ENCODE measurements at places on chromosomes 2 and 18.

DNA sequence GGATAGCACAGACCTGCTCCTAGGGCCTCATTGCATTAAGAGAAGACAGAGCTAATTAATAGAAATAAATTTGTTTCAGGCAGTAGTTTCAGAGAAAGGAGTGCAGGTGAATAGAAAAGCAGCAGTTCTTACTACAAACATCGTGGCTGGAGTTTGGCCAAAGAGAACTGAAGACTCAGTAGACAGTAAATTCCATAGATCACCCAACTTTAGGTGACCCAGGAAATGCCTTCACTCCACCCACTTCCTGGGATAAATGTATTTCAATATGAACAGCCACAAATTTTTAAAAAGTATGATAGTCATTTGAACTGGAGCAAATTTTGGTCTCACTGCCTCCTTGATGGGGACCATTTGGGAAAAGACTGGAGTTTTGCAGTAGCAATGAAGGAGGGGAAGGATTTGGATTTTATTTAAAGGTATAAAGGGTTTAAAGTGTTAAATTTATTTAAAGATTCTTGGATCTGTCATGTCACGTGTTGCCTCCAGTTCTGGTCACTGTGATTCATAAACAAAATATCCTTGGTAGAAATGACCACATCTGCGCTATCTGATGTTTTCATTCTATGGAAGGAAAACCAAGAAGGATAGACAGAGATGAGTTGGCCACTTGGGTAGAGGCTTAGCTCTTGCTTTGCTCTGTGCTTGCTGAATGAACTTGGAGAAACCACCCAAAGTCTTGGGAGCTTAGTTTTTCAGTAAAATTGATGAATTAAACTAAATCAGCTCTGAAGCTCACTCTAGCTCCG, 390.2 kb downstream of the THSD7B start:
- no peak for DNase-seq

GRCh38 chr2:81077396-81077795, 772.8 kb upstream of the LRRTM1 start:
- DNase-seq = no peak

DNA sequence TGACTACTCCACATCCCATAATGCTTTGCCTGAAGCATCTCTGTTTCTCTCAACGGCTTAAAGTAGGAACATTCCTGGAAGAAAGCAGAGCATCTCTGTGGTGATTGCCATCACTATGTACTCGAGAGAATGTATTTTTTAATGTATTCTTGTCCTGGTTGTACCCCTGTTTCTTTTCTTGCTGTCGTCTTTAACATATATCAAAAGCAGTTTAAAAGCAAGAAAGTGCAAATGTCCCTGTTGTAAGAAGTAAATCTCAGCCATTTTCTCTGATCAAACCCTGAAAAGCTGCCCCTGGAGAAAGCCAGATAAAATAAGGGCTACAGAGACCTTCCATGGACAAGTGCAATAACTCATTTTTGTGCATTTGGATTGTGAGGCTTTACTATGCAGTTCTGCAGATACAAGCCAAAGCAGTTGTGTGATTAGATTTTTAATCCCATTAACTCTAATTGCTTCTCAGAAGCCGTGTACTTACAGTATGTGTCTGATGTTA, 70.8 kb downstream of the XIRP2 start:
- no peak for DNase-seq

DNA sequence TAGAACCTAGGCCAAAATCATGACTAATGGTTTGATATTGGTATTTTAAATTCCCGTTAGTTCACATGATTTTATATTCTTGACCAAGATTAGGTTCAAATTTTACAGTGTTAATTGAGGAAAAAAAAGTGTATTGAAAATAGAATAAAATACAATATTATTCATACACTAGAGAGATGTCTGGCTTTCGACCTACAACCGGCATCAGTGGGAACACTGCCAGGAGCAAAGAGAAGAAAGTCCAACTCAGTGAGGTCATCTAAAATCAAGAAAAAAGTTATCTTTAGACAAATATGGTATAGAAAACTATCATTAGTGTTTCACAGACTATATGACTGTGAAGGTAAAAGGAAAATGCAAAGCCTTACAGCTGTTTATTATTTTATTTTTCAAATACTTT, 81.5 kb downstream of the PIGN start:
- no peak for DNase-seq

DNA sequence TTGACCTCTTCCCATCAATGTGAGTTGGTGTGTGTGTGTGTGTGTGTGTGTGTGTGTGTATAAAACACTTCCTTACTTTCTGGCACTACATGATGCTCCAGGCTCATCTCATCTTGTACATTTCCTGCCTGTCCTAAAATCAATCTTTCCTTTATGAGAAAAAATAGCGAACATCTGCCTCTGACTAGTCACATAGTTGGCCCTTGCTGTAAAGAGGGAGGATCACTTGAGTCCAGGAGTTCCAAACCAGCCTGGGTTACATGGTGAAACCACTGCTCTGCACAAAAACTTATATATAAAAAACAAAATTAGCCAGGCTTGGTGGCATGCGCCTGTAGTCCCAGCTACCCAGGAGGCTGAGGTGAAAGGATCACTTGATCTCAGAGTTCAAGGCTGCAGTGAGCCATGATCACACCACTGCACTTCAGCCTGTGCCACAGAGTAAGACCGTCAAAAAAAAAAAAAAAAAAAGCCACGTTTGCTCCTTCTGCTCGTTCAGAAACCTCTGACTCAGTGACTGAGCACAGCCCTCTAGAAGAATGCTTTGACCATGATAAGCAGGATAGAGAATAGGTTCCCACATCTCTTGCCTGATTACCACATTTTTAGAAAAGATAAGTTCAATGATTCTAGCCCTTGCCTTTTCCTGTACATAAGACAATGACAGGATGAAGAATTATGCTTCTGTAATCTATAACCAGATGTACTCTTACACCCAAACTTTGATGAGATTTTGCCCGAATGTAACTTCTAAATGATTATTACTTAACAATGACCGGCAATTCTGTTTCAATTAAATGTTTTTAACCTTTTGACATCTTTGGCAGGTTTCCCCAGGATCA, 45.2 kb upstream of the ST3GAL5 start:
- DNase-seq = no peak

Data from stimulated activated CD4-positive, alpha-beta T cell treated with anti-CD3 and anti-CD28 coated beads, Interleukin-1b, Interleukin-23, amount 100 ng/mL, for 24 hours (primary cell).